GM10248 (cell line): ENCODE measurements at places on chromosomes 13 and 19.

DNA sequence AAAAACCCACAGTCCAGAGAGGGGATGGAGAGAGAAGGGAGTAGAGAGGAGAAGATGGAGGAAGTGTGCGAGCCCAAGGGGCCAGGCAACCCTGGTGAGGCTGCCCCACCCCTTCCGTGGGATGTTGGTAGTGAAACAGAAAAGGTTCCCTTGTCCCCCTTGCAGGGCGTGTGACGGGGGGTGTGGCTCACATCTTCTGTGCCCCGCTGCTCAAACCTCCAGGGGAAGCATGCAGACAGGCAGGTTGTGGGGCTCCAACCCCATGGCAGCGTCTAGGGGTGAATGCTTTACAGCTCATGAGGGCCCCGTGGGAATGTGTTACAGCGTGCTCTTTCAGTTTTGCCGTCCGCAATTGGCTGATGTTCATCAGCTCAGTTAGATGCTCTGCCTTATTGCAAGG, 14.7 kb upstream of the EVI5L start:
- no peak for DNase-seq

- DNase-seq: no peak
Measured at GRCh38 chr19:32373585-32374295, 28.3 kb downstream of the ZNF507 start.

DNA sequence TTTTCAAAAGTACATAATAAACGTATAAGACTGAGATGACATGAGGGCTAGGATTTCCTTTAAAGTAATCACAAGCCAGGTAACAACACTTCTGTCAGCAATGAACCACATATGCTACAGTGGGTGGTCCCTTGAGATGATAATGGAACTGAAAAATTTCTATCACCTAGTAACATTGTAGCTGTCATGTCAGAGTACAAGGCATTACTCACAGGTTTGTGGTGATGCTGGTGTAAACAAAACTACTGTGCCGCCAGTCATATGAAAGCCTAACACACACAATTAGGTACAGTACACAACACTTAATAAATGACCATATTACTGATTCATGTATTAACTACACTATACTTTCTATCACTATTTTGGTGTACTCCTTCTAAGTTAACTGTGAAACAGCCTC, 36.8 kb downstream of the MIPEP start:
- DNase-seq: no peak

- DNase-seq: no peak
Measured at GRCh38 chr19:18523841-18524240, 2.0 kb upstream of the ELL start.

GRCh38 chr13:96903085-96903484, 91.2 kb downstream of the OXGR1 start:
- no peak for DNase-seq

DNA sequence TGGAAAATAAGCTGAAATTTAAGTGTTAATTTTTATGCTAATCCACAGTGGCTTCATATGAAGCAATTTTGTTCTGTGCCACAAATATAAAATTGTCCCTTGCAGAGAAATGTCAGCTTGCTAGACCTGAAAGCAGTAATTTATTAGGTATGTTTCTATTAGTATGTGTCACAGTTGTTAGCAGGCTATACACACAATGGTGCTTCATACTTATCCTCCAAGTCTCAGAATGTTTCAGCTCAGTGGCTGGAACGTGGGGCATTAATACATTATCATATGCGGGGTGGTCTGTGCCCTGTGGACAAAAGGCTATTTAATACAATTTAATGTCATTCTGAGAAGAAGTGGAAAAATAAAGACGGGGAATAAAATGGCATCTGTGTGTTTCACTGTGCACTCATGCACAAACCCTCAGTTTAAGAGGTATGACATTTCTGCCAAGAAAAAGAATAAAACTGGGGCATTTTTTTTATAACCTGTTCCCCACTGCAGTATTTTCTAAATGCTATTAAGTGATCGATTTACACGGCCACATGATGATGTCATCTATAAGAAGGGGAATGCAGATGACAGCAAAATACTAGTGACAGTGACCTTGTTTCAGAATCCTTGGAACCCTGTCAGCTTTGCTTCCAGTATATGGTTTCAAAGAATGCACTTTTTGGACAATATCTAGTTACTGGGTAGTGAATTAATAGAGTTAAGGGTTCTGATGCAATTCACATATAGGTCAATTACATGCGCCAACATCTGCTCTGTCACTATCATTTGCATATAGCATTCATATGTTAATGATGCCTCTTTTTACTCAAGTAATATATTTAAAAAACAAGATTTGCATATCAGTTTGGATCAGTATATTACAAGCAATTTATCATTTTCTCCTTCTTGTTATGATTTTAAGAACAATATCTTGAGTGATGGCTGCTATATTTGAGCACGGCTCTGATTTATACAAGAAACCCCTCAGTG, 21.2 kb upstream of the ZNF536 start:
- DNase-seq: no peak

GRCh38 chr13:23724196-23724970, 154.2 kb downstream of the TNFRSF19 start:
- DNase-seq: no peak

DNA sequence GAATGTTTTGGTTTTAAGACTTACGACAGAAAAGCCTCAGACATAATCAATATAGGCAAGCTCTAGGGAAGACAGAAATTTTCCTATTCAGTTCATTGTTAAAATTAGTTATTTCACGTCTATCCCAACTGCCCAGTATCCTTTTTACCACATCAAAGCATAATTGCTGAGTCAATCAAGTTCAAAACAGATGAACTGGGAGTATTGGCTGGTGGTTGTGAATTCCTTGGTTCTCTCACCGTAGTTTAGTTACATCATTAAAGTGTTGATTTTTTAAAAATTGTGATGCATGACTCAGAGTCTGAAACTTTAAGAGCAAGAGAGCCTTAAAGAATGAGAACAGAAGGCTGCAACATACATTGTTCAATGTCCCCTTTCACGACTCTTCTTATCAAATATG, 143.3 kb upstream of the FREM2 start:
- DNase-seq: no peak

DNA sequence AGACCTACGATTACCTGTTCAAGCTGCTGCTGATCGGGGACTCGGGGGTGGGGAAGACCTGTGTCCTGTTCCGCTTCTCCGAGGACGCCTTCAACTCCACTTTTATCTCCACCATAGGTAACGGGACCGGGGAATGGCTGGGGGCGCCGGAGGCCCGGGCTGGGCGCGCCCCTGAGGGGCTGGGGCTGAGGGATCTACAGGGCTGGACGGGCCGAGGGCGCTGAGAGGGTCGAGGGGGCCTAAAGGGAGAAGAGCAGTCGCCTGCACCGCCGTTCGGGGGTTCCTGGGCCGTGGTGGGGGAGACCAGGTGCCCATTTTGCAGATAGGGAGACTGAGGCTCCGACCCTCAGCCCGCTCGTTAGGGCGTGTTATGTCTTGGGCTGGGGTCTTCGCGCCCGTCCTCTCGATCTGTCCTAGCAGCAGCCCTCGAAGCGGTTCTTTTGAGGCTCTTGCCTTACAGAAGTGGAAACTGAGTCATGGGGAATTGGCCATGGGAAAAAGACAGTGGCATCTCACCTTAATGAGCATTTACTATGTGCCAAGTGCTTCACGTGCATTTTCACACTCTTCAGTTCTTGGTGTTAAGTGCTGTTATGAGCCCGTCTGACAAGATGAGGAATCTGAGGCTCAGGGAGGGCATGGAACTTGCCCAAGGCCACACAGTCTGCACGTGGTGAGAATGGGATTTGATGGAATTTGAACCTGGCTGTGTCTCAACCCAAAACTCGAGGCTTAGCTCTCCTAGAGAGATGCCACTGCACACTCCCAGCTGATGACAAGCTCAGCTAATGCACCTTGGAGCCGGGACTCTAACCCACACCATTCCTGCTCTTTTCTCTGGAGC, 442 bp downstream of the RAB8A start:
- no peak for DNase-seq

DNA sequence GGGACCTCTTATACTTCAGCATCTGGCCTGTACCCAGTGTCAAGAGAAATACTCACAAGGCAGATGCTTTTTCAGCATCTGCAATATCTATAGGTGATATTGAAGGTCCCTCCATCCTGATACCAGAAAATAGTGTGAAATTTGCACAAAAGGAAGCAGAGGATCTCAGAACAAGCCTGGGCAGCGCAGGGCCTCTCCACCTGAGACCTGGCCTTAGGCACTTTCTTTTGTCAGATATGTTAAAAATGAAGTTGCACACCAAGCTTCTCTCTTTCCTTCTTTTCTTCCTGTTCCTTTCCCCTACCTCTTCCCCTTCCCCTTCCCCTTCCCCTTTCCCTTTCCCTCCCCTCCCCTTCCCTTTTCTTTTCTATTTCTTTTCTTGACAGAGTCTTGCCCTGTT, 62.2 kb downstream of the ARHGEF18 start:
- DNase-seq: no peak

- no peak for DNase-seq
Measured at GRCh38 chr19:8397746-8398310, 7.7 kb downstream of the RAB11B start.

DNA sequence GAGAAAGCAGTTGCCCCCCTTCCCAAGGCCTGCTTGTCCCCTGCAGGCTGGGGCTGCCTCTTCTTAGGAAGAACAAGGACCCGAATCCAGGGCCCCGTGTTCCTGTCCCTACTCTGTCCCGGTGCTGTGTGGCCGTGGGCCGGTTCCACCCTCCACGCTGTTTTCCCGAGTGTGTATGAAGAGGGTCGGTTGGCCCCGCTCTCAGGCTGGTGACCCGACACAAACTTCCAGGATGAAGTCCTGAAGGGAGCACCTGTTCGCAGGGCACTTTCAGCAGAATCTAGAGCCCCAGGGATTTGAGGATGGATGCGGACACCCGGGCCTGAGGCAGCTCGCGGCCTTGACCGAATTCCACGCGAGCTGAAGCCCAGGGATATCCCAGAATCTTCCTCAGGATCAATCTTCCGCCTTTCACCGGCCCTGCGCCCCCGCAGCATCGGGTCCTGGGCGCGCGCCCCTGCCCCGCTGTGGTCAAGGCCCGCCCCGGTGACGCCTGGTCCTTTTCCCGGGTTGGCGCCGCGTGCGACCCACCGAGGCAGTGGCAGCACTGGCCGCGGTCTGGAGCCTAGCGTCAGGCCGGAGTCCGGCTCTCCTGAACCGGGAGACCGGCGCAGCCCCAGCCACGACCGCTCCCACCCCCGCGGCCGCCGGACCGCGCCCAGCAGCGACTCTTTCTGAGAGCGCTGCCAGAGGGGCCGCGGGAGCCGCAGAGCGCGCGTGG, 528 bp upstream of the CHST8 start:
- DNase-seq: no peak

GRCh38 chr13:111630406-111630805, 310.0 kb downstream of the TEX29 start:
- no peak for DNase-seq

GRCh38 chr19:17347361-17347760, 10.0 kb downstream of the GTPBP3 start:
- DNase-seq: no peak

DNA sequence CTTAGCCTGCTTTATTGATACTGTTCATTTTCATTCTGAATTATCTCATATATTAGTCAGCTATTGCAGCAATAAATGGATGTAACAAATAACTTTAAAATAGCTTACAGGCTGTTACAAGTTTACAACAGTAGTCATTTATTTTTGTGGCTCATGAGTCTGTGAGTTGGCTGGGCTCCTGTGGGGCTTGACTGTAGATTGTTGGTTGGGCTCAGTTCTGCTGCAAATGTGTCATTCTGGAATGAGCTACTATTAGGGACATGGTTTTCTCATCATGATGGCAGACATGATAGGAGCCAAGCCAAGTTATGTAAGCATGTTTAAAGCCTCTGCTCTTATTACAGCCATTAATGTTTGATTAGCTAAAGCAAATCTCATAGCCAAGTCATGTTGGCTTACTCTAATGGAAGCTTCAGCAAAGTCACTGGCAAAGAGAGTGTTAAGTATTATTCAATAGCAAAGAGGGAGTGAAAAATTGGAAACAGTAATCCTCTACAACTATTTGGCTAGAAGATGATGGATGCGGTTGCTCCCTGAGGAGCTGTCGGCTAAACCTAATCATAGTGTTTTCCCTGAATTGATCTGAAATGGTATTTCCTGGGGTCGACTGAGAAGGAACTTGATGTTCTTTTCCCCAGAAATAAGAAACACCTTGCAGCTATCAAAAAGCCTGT, 391.3 kb downstream of the TDRD3 start:
- DNase-seq: no peak

GRCh38 chr19:38642176-38642575, 5.3 kb upstream of the ACTN4 start:
- no peak for DNase-seq

GRCh38 chr19:4624733-4625362, 14.5 kb upstream of the TNFAIP8L1 start:
- no peak for DNase-seq

GRCh38 chr13:100301418-100301817, 212.5 kb downstream of the PCCA start:
- DNase-seq: no peak

DNA sequence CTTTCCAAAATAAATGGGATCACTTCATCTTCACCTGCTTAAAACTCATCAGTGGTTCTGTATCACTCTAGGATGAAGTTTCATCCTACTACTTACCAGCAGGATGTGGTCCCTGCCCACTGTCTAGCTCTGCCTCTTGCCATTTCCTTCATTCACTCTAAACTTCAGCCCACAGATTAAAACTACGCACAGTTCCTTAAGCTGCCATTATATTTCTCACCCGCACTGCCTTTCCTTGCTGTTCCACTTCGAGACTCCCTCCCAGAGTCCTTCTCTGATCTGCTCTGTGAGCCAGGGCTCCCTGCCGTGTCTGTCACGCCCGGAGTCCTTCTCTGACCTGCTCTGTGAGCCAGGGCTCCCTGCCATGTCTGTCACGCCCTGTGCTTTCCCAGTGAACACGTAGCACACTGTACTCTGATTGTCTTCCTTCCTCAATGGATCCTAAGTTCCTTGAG, 52.0 kb upstream of the NPAS1 start:
- no peak for DNase-seq

- DNase-seq: no peak
Measured at GRCh38 chr19:46471116-46471733, at the start of gene PNMA8A. TSS of gene PNMA8A (minus strand) at chr19:46471563. CDS start at chr19:46471035, 528 bp downstream.

DNA sequence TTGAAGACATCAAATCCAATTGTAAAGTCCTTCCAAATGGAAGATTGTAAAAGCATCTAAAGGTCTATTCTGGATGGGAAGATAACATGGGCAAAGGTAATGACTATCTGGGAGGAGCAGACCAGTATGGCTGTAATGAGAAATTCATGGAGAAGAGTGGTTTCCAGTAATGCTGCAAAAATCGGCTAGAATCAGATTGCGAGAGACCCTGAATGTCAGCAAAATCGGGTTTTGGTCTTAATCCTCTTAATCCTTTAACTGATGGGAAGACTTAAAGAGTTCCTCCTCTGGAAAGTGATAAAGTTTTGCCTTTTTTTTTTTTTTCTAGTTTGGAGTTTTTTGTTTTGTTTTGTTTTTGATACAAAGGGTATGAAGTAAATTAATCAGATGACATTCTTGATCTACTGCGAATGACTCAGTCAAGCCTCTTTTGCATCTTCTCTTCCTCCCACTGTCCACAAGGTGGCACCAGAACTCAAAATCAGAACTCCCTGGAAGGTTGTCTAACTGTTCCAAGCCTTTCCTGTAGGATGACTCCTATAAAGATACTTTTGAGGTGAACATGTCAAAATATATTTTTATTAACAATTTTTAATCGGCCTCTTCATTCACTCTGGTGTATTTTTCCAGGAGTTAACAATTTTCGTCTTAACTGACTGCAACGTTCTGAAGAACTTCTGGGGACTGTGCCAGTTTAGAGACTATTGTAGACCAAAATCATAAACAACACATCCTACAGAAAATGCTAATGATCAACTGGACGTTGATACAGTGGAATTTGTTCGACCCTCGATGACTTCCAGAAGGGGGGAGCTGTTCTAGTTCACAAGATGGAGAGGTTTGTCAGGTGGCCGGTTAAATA, 213.3 kb upstream of the MIR17HG start:
- peak; percentile 24 for DNase-seq

- no peak for DNase-seq
Measured at GRCh38 chr13:79673310-79673992, 192.5 kb downstream of the NDFIP2 start.
